ENCODE measurements at places on chromosomes 11 and 22.

GRCh38 chr11:2277008-2277346 is 6.6 kb upstream of the ASCL2 start:
- no peak overlapping the region for H3K27ac ChIP-seq
- no peak overlapping the region for H3K4me3 ChIP-seq
- peaks cover 3% of the 10 kb centered on the region for H3K36me3 ChIP-seq
- no peak for DNase-seq
- peaks cover 7% of the 10 kb centered on the region for H3K4me1 ChIP-seq

- no peaks in the 10 kb centered on the region for H3K4me1 ChIP-seq
- DNase-seq = no peak
- H3K4me3 ChIP-seq = no peak overlapping the region
- peaks cover 5% of the 10 kb centered on the region for H3K27me3 ChIP-seq
These were observed 3.0 kb downstream of the TRIM29 start for GRCh38 chr11:120134931-120135228.

DNA sequence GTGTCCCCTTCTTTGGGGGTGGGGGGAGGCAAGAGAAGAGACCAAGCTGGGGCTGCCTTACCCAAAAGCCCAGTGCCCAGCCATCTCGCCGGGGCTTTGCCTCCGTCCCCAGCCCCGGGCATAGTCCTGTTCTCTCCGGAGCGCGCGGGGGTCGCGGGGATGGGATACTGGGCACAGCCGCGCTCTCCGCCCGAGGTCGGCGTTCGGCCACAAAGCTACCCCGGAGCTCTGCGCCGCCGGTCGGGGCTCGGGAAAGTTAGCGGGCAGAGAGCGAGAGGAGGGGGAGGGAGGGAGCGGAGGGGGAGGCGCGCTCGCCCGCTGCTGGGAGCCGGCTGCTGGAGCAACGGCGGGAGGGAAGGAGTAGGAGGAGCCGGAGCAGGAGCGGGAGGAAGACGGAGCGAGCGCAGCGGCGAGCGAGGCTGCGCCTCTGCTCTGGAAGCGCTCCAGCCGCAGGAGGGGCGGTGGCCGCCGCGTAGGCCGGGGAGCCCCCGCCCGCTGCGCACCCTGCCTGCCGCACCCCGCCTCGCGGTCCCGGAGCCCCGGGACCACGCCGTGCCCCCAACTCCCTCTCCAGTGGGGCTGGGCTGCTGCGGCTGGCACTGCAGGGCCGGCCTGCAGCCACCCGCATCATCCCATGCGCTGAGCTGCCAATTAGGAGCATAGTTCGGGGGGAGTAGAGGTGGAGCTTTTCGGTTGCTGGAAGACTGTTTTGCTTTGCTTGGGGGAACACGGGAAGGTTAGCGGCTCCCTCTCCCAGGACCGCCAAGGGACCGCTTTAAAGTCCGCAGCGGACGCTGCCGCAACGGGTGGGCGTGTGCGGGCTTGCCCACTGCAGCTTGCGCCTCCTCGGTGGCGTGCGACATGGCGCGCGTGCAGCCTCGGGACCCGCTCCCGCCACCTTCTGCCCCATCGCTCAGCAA is at the start of gene SCN4B:
Gene SCN4B, minus strand, starts transcription at position 272 of the 920 bp plus-strand sequence. Its CDS starts 150 bp downstream, at position 122.
- peaks cover 31% of the 10 kb centered on the region for H3K27me3 ChIP-seq
- no peaks in the 10 kb centered on the region for H3K36me3 ChIP-seq
- DNase-seq = no peak

DNA sequence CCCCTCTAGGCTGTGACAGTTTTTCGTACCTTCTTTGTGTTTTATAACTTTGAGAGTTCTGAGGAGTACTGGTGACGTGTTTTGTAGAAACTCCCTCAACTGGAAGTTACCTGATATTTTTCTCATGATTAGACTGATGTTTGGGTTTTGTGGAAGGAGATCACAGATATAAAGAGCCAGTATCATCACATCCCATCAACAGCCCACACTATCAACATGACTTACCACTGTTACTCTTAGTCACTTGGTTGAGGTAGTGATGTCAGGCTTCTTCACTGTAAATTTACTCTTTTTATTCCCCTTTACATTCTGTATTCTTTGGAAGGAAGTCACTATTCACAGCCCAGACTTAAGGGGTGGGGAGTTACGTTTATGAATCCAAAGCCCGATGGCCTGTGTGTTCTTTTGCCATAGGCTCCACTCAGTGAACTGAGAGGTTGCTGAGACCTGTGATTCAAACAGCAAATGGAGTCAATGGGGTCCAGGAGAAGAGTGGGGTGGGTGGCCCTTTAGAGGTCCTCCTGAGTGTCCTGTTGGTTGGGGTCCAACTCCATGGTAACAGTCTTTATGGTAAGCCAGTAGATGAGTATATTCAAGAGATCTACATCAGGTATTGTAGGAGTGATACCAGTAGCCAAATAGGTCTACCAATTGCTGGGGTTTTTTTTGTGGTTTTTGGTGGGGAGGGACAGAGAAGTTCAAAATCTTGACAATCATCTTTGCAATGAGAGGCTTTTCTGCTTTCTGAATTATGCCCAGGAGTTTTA is 15.2 kb upstream of the MS4A4E start:
- no peak overlapping the region for H3K4me3 ChIP-seq
- no peaks in the 10 kb centered on the region for H3K4me1 ChIP-seq
- H3K27me3 ChIP-seq = peaks cover 5% of the 10 kb centered on the region
- H3K27ac ChIP-seq = no peak overlapping the region
- peaks cover 9% of the 10 kb centered on the region for H3K36me3 ChIP-seq
- no peak for DNase-seq

DNA sequence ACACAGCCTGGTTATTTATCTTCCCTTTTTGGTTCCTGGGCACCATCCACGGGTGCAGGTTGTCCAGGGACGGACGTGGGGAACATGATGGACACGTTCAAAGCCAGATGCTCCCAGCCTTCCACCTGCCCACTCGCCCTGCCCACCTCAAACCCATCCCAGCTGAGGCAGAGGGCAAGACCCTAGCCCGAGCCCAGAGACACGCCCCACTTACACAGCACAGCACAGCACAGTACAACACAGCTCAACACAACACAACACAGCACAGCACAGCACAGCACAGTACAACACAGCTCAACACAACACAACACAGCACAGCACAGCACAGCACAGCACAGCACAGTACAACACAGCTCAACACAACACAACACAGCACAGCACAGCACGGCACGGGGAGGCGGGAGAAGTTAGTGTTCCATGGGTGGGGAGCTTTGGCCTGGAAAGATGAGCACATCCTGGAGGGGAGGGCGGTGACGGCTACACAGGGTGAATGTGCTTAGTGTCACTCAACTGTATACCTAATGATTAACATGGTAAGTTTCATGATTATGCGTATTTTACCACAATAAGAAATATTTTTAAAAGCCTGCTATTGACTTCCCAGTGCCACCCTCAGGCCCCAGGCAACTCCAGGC is 1507.5 kb downstream of the BRD1 start:
- H3K4me1 ChIP-seq = no peaks in the 10 kb centered on the region
- H3K4me3 ChIP-seq = no peak overlapping the region
- peaks cover 24% of the 10 kb centered on the region for H3K27me3 ChIP-seq
- H3K27ac ChIP-seq = no peak overlapping the region
- H3K36me3 ChIP-seq = no peaks in the 10 kb centered on the region
- peak; percentile 31 for DNase-seq

GRCh38 chr22:37930952-37931440 is 22.4 kb downstream of the C22orf23 start:
- no peaks in the 10 kb centered on the region for H3K36me3 ChIP-seq
- DNase-seq = no peak
- no peak overlapping the region for H3K4me3 ChIP-seq
- peaks cover 11% of the 10 kb centered on the region for H3K4me1 ChIP-seq
